ENCODE measurements at places on chromosomes 11 and 22. TPM values are rescaled to one million over a fixed set of nuclear protein-coding genes. Genes with fewer than 3 reads are reported as not detected.

DNA sequence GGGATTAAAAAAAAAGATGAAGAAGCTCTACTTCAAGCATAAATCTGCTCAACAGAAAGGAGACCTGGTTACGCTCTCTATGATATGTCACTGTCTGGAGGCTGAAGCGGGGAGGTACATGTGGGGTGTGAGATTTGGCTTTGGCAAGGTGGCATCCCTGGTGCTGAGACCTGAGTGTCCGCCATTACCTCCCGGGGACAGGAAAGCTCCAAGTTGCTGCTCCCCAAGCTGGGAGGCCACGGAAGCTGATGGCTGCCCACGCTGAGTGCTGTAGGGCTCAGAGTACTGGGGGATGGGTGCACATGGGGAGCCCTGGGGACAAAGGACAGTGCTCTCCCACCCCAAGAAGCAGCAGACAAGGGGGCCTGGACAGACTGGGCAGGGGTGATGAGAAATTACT lies 167.9 kb downstream of the DSCAML1 start:
- no peaks in the 10 kb centered on the region for H3K36me3 ChIP-seq
- no peaks in the 10 kb centered on the region for H3K27me3 ChIP-seq
- no peak for DNase-seq
- H3K4me3 ChIP-seq, result no peak overlapping the region
- H3K4me1 ChIP-seq, result no peaks in the 10 kb centered on the region

DNA sequence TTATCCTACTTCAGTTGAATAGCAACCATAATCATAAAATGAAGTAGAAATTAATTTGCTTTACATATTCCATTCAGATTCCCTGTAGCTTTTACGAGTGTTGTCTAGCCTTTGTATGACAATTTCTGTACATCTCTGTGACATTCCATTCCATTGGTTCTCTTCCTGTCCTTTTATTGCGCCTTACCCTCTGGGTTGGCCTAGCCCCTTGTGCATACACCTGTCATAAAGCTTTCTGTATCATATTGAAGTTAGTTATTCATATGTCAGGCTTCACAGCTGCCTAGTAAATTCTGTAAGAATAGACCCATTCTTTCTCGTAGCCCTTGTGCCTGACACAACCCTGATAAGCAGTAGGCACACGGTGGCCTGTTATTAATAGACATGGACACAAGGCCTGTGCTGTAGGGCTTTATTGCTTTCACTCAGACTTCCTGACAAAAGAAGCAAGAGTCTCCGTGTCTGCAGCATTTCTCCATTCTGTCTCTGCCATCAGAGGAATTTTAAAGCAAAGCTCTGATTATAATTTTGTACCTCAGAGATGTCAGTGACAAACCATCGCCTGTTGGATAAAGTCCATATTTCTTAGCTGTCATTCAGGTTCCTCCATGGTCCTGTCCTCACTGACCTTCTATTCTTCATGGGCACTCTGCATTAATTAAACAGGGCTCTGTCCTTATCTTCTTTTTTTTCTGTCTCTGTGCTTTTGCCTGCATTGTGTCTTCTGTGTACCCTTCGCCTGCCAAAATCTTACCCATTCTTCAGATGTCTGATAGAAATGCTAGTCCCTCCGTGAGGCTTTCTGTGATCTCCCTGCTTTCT lies 49.4 kb downstream of the BID start:
- H3K4me1 ChIP-seq, result peaks cover 12% of the 10 kb centered on the region
- no peak overlapping the region for H3K27ac ChIP-seq
- DNase-seq, result no peak
- peaks cover 20% of the 10 kb centered on the region for H3K36me3 ChIP-seq
- H3K27me3 ChIP-seq, result no peaks in the 10 kb centered on the region
- no peak overlapping the region for H3K4me3 ChIP-seq

DNA sequence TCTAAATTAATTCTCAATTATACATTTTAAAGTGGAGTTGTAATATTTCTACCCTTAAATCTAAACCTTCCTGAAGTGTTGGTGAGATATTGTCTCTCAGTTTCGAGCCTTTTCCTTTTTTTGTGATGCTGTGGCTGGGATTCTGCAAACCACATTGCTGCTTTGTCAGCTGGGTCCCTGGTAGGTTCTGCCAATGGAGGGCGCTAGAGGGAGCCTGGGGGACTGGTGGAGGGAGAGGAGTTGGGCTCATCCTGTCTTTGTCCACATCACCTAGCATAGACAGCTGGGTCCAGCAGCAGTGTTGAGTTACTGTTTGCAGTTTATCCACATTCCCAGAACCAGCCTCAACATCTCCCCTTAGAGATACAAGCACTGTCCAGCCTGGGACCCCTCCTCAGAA lies 41.0 kb downstream of the TRAF6 start:
- H3K27ac ChIP-seq, result no peak overlapping the region
- no peaks in the 10 kb centered on the region for H3K36me3 ChIP-seq
- H3K4me1 ChIP-seq, result no peaks in the 10 kb centered on the region
- no peaks in the 10 kb centered on the region for H3K27me3 ChIP-seq
- no peak overlapping the region for H3K4me3 ChIP-seq

DNA sequence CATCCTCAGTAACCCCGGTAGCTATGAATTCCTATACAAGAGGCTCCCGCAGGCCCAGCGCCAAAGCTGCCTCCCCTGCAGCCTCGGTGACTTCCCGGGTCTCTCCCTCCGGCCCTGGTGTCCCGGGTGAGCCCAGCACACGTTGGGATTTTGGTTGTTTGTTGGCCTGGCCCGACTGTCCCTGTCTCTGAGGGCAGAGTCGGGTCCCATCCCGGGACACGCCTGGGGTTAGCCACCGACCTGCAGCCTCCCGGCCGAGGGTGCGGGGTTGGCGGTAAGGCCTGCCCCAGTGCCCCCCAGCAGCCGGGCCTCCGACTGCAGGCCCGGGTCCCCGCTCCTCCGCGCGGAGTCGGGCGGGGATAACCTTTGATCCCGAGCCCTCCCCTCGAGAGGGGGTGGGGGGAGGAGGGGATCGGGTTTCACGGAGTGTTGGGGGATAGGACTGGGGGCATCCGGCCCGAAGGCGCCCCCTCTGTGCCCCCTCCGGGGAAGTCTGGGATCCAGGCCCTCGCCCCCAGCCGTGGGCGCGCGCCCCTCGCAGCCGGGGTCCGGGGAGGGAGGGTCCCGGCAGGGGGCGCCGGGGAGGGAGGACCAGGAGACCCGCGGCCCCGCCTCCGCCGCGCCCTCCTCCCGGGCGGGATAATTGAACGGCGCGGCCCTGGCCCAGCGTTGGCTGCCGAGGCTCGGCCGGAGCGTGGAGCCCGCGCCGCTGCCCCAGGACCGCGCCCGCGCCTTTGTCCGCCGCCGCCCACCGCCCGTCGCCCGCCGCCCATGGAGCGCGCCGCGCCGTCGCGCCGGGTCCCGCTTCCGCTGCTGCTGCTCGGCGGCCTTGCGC lies at the start of gene FBLN1:
TSS of gene FBLN1 (plus strand) at position 669 of the 835 bp plus-strand sequence. CDS start at position 772, 103 bp downstream.
- H3K27ac ChIP-seq, result no peak within 1 kb of the TSS
- no peak within 1 kb of the TSS for H3K4me3 ChIP-seq
- H3K27me3 ChIP-seq, result peaks cover 38% of the 10 kb centered on the region
- H3K4me1 ChIP-seq, result peaks cover 10% of the 10 kb centered on the region
- no peak for DNase-seq

- DNase-seq, result peak; percentile 33
- no peaks in the 10 kb centered on the region for H3K27me3 ChIP-seq
- peak overlapping the region; percentile 72 for H3K27ac ChIP-seq
- peaks cover 15% of the 10 kb centered on the region for H3K4me1 ChIP-seq
- H3K36me3 ChIP-seq, result no peaks in the 10 kb centered on the region
- peak overlapping the region; percentile 71 for H3K4me3 ChIP-seq
These were observed 96.9 kb downstream of the TRMU start for GRCh38 chr22:46432164-46433068.

- H3K4me1 ChIP-seq, result peaks cover 27% of the 10 kb centered on the region
- peaks cover 18% of the 10 kb centered on the region for H3K36me3 ChIP-seq
- DNase-seq, result no peak
- no peaks in the 10 kb centered on the region for H3K27me3 ChIP-seq
These were observed 3.6 kb downstream of the PRDX5 start for GRCh38 chr11:64321533-64321932.

VPREB1 gene
- not detected for total RNA-seq

C1QTNF5 gene
- total RNA-seq, result not detected

CTSD gene
- total RNA-seq, result 63.3 TPM
